ENCODE measurements at places on chromosomes 6 and 20.

DNA sequence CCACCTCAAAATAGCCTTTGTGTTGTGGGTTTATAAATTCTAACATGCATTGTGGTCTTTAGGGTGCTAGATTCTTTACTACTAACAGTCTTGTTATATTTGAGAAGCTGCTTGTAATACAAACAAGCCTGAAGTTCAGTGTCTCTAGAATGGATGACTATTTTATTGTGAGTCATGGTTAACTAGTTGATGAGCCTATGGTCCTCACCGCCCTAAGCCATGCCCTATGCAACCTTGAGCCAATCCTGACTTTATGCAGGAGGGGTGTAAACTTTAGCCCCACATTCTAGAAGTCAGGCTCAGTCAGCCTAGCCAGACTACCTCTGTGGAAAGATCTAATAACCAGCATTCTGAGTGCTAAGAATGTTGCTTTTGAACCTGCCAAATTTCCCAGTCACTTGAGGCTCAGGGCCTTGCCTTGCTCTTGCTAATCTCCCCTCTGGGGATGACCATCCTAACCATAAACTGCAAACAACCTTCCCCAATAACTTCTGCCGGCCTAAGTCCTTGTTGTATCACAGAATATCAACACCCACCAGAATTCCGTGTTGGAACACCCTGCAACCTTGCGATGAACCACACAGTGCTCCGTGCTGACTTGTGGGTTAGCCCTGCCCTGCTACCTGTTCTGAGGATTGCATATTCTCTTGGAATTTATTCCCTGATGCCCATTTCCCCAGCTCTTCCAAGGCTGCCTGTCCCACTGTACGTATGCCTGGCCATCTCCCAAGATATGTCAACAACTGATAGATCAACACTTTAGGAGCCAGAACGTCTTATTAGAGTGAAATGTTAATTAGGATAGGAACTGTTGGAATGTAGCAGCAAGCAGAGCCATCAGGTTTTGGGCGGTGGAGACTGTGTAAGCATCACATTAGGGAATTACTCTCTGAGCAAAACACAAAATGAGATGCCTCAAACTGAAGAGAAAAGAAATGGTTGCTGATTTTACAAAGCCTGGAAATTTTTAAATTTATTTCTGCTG is 71.7 kb upstream of the CEP85L start:
- no peak for DNase-seq

DNA sequence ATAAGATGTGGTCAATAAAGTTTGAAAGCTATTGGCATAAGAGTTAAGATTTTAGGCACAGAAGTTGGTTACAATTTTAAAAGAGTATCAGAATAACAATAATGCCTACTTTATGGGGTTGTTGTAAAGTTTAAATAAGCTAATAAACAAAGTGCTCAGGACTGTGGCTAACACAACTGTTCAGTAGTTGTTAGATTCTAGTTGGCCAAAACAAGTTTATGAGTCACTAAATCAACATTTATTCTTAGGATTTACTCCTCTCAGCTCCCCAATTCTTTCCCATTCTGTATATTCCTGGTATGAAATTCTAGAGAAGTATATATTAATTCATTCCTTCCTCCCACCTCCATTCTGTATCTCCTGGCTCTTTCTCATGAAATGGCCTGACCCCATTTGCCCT is 14.5 kb downstream of the RMND1 start:
- no peak for DNase-seq

- peak; percentile 4 for DNase-seq
These were observed 664 bp upstream of the TPBG start for GRCh38 chr6:82362878-82363427.

DNA sequence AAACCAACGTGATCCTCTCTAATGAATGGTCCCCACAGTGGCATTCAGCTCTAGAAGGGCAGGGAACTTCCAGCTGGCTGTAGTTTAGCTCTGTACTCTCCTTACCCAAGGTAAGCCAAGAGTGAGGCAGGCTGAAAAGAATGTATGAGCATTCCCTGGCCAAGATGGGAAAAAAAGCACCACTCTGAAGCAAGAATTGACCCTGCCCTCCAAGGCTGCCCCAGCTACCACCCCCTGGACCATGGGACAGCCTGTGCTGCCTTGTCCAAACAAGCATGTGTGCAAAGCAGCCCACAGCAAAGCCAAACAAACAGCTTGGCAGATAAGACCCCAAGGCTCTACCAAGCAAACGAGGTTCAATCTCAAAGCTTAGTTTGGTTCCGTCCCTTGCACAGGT is 73.9 kb downstream of the GFOD1 start:
- no peak for DNase-seq

- no peak for DNase-seq
These were observed 317.0 kb upstream of the SULF2 start for GRCh38 chr20:48102076-48102787.

- DNase-seq = peak; percentile 22
These were observed 121.4 kb downstream of the REV3L start for GRCh38 chr6:111361648-111362047.

DNA sequence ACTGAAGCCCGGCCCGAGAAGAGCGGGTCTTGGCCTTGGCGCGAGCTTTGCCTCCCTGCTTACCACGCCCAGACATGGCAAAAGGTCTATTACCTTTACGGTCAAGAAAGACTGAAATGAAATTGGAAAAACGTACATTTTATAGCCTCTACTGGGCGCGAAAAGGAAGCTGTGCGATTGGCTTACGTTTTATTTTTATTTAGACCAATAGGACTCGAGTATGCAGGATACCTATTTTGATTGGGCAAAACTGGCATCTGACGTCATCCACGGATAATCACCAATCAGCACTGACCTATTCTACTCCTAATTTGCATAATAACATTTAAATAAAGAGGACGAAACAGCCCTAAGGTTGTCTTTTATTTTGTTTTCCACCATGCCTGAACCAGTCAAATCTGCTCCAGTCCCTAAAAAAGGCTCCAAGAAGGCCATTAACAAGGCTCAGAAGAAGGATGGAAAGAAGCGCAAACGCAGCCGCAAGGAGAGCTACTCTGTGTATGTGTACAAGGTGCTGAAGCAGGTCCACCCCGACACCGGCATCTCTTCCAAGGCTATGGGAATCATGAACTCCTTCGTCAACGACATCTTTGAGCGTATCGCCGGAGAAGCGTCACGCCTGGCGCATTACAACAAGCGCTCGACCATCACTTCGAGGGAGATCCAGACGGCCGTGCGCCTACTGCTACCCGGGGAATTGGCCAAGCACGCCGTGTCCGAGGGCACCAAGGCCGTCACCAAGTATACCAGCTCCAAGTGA is 97.4 kb downstream of the OR2B2 start:
- peak; percentile 92 for DNase-seq

- no peak for DNase-seq
These were observed 3.6 kb downstream of the MPC1 start for GRCh38 chr6:166379103-166379586.

DNA sequence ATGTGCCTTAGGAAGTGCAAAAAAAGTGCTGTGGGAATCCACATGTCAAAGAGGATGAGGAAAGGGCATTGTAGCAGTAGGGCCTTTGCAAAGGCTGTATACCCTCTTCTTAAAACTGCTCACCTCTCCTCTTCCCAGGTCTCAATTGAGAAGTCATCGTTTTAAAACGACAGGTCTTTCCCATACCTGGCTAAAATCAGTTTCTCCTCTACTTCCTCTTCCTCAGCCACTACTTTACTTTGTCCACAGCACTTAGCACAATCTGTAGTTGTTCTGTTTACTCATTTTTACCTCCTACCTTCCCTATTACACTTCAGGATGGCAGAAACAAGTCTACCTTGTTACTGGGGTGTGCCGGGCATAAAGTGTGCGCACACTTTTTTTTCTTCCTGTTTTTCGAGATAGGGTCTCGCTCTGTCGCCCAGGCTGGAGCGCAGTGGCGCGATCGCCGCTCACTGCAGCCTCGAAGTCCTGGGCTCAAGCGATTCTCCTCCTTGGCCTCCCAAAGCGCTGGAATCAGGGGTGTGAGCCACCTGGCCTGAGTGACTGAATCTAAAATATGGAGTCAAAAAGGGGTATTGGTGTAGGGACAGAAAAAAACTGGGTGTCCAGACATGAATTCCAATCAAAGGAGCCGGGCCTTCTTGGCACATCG is 9.8 kb upstream of the ELOVL5 start:
- DNase-seq = no peak

DNA sequence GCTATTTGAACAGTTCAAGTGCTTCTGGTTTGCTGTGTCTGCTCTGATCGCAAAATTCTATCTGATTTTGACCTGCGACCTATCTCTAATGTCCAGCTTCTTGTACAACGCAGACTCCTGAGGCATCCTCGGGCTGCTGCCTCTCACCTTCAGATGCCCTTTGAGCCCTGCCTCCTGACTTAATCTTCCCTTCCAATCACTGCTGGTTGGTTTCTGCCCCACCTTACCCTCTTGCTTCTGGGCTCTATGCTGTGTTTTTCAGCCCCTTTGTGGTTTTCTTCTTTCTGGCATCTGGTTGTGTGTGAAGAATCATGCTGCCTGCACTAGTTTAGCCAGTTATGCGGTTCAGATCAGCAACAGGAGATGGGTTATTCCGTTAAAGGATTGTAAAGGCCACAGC is 131.2 kb upstream of the THEMIS start:
- DNase-seq = no peak

- DNase-seq = no peak
These were observed 91.7 kb upstream of the SLC22A16 start for GRCh38 chr6:110567957-110568696.

- peak; percentile 62 for DNase-seq
These were observed 21.7 kb upstream of the OCSTAMP start for GRCh38 chr20:46572153-46572552.

GRCh38 chr6:159533016-159533415 is 160.0 kb downstream of the SOD2 start:
- no peak for DNase-seq

GRCh38 chr6:147941143-147941542 is 401.5 kb upstream of the SASH1 start:
- no peak for DNase-seq

- no peak for DNase-seq
These were observed 112.1 kb upstream of the TMEM170B start for GRCh38 chr6:11425431-11425871.

DNA sequence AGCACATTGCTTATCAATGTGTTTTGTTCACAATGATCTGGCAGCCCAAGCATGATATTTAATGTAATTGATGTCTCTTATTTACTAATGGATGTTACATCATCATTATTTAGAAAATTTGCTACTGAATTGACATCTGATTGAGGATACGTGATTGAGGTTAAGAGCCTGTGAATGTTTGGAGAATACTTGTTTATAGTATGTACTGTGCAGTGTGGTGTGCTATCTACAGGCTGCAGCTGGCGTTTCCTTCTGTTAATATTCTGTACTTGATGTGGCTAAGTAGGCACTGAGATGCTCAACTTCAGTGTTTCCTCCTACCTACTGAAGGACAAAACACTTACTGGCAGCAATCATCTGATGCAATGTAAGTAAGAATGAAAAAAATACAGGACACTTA is 709.6 kb upstream of the FLRT3 start:
- no peak for DNase-seq

GRCh38 chr6:84033523-84034451 is at the start of gene MRAP2:
TSS of gene MRAP2 (plus strand) at chr6:84033772. CDS start at chr6:84055319, 21,547 bp downstream.
- peak; percentile 67 for DNase-seq

DNA sequence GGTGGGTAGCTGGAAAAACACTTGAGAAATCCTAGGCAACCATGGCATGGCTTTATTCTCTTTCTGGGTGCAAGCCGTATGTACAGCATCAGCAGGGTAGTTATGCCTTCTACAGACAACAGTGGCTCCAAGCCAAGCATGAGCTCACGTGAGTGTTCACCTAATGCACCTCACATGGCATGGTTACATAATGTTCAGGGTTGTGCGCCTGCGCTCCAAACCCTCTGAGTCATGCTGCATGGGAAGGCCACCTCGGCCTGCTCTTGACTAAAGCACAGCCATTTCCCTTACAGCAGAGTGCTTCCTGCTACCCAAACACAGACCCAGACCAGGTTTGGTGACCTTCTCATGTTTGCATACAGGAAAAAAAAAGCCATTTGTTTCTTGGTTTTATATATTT is 96.2 kb downstream of the VIP start:
- no peak for DNase-seq

DNA sequence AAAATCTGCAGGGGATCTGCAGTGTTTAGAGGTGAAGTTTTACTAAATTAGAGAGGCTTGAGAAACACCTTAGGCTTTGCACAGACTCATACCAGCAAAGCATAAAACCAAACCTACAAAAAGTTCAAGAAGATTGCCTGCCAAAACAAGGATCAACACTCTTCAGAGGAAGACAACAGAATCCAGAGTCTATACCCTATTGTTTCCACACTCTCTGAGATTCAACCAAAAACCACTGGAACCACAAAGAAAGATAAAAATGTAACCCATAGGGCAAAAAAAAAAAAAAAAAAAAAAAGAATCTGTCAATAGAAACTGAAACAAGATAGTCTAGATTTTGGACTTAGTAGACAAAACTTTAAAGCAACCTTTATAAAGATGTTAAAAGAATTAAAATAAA is 102.7 kb downstream of the ANKRD60 start:
- no peak for DNase-seq

DNA sequence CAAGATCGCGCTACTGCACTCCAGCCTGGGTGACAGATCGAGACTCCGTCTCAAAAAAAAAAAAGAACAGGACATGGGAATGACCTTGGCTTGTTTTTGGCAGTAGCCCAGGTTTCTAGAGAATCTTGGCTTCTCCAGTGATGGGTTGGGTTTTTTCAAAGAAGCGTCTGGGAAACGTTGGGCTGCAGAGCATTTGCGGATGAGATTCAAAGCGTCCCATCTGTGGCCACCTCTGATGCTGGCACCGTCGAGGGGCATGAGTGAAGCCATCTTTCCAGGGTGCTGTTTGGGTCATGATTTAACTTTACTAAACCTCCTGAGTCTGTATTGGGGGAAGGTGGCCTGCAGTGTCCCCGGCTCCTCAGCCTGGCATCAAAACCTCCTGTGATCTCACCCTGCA is 43.2 kb upstream of the SRF start:
- DNase-seq = no peak

GRCh38 chr6:112560651-112561050 is 213.5 kb downstream of the RFPL4B start:
- no peak for DNase-seq

- no peak for DNase-seq
These were observed 770 bp downstream of the ULBP3 start for GRCh38 chr6:150068151-150068550.

GRCh38 chr6:43142101-43142500 is 29.0 kb upstream of the SRF start:
- no peak for DNase-seq

DNA sequence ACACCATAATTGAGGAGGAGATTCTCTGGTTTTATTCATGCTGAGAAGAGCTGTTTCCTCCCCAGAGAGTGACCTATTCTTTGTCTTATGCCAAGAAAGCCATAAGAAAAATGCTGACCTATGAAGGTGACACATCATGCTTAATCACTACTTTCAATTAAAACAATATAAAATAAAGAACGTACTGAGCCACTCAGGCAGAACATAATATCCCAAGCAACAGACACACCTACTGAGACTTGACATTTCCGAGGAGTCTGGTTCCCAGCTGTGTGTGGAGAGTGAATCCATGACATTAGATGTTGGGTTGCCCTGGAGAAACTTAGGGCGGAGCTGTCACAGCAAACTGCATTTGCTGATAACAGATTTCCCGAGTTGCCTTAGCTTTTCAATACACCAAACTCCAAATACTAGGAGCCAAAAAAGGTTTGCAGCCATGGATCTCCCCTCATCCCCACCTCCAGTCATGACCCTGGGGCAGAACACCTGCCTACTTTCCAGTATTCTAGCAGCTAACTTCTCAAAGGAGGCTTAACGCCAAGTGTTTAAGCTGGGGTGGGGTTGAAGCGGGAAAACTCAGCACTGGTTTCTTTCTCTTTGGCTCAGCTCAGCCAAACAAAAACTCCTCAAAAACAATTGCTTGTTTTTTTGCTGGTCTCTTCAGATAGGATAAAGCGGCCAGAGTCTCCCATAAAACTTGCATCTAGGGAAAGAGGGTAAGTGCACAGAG is 92.2 kb downstream of the BACH2 start:
- DNase-seq = no peak
